ENCODE measurements at places on chromosomes 12 and 14.

DNA sequence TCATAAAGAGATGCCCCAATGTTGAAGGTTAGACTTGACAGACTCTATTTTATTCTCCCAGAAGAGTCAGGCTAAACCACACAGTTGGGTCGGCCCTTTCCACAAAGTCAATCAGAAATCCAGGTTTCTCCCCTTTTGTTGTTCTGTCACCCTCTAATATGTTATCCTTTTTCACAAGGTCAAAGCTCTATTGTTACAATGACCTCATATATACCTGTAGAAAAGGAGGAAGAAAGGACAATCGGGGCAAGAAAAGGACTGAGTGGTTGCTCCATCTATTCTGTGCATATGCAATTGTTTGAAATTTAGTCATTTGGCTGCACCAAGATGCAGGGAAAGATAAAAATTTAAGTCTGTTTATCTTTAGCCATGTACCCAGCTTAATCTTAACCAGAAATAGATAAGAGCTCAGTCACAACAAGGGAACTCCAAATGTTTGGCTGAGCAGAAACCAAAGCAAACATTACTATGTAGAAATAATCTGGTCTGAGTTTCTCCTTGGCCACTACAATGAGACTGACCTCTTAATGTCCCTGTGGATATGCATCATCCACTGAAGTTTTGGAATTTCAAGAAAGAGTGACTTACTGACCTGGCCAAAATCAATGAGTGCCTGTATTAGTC, 503.7 kb downstream of the GALC start:
- no peak for DNase-seq

DNA sequence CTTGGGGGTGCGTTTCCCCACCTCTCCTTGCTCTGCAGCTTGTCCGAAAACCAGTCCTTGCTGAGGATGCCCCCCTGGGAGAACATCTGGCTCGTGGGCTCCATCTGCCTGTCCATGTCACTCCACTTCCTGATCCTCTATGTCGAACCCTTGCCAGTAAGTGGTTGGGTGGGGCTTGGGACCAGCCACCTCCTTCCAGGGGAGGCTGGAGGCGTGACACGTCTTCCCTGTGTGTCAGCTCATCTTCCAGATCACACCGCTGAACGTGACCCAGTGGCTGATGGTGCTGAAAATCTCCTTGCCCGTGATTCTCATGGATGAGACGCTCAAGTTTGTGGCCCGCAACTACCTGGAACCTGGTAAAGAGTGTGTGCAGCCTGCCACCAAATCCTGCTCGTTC, 57.5 kb downstream of the ANAPC7 start:
- no peak for DNase-seq

GRCh38 chr14:96802963-96803362, 5.8 kb downstream of the VRK1 start:
- no peak for DNase-seq

DNA sequence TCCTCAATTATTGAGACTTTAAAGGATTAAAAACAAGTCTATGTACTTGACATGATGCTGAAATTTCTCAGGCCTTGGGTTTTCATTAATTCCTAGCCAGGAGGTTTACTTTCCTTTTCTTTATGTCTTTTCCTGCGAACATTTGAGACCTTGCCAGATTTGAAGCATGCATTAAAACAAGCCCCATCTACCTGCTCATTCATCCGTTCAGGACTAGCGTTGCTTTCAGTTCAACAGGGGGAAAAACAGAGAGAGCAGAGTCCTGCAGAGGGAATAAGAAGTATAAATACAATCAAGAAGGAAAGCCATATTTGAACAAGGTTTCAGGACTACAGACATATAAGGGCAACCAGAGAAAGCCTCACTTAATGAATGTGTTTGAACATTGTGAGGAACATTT, 542.4 kb downstream of the DIO2 start:
- no peak for DNase-seq

DNA sequence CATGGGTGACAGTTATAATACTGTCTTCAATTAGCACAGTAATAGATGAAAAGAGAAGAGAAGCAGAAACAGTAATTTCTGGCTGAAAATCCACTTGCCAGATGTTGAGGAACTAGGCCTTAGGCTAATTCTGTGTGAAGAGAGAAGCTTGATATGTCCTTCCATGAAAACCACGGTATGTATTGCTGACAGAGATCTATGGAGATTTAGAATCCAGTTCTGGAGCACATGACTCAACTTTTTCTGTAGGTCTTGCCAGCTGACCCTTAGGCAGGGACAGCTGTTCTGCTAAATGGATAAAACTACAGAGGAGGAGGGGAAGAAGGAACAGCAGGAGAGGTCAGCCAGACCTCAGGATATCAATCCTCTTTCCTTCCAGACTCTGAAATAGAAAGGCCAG, 211.5 kb downstream of the PRKD1 start:
- no peak for DNase-seq

DNA sequence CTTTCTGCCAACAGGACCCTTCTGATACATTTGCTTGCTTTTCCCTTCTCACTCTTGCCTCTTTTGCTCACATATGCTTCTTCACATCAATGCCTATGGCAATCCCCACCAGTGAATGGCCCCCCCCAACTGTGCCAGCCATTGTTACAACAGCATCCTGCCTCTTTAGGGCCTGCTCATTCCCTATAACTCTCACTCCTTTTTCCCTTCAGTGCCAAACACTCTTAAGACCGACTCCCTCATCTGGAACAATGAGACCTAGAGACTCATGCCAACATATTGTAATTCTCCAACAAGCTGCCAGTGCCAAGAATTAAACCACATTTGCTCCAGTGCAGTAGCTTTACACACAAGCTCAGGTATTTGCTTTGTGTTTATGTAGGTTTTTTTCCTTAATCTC, 189.0 kb downstream of the SOX5 start:
- DNase-seq = no peak

DNA sequence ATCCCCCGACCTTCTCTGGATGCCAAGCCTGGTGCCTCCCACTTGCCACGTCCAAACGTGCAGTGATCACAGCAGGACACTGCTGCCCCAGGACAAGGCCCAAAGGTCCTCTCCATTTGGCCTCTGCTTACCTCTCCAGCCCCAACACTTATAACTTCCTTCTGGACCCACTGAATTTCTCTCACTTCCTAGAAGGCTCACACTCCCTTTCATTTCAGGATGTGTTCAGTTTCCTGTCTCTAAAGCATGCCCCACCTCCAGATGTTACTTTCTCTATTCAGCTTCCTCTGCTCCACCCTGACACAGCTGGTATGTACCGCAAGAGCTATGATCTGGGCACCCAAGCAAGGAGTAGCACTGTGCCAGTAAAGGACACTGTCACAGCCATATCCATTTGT, 33.0 kb downstream of the CDKL1 start:
- DNase-seq = peak; percentile 48

GRCh38 chr14:79972230-79972629, 239.1 kb downstream of the DIO2 start:
- no peak for DNase-seq

GRCh38 chr14:36027354-36027753, 149.2 kb downstream of the PTCSC3 start:
- no peak for DNase-seq

DNA sequence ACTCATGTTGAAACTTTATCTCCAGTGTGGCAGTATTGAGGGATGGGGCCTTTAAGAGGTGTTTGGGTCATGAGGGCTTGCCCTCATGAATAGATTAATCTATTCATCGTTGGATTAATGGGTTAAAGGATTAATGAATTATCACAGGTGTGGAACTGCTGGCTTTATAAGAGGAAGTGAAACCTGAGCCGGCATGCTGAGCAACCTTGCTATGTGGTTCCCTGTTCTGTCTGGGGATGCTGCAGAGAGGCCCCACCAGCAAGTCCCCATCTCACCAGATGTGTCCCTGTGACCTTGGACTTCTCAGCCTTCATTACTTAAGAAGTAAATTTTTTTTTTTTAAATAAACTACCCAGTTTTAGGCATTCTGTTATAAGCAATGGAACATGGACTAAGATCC, 109.6 kb downstream of the DYRK2 start:
- no peak for DNase-seq

GRCh38 chr12:15852383-15852782, 29.8 kb upstream of the STRAP start:
- no peak for DNase-seq

DNA sequence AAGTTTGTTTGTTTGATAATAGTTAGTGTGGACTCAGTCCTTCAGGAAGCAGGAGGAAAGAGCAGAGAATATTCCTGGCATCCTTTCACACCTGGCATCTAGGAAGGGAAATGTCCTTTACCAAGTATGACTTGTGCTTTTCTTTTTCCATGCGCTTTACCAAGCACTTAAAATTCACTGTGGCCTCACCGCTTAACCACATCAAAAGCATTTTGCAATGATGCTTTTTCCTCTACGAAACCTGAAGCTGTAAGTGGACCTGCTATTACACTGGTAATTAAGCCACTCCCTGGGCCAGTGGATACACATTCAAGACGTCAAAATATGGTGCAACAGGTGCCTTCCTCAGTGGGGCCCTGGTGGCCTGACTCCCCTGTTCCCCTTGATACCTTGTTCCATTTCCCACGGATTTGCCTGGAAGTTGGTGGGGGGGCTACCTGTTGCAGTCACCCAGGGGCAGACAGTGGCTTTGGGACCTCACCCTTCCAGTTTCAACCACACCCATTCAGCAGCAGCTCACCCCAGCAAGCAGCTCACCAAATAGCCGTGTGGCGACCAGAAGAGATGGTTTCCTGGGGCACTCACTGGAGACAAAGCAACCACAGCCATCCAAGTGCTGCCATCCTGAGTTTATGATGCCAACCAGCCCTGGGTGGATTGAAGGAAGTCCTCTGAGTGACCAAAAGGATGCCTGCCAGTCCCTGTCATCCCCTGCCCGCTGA, 14.2 kb upstream of the FZD10 start:
- DNase-seq = no peak

DNA sequence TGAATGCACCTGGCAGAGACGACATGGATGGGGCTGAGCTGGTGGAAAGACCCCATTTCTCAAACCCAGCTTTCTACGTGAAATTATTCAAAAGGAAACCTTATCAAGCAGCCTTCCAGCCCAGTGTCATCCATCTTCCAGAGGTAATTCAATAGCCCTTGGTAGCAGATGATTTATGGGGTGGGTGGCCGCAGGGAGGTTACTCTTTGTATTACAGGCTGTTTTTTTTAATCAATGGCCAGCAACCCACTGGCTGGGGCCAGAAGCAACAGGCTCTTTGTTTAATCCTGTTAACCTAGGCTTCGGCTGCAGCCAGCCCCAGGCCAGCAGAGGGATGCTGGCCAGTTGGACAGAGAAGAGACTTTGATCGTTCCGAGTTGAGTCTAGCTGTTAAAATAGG, 139.8 kb upstream of the SRRM4 start:
- DNase-seq = no peak

DNA sequence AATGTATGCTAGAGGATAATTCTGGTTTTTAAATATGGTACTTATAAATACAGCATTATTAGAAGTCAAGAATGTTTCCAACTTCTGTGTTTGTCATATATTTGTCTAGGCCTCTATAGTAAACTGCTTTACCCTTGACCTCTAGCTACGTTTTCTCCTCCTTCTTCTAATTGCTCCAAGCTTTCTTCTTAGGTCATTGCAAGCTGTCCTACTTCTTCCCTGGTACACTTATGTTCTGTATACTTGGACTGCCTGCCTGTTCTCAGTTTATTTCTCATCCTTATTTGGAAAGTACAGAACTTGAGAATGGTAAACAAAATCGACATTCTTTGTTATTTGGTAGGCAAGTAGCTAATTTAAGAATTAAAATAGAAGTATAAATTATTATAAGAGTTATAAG, 23.9 kb upstream of the ATP2B1 start:
- no peak for DNase-seq

- no peak for DNase-seq
Observed at GRCh38 chr12:104132351-104132956, 5.6 kb downstream of the NFYB start.

GRCh38 chr12:93137656-93138612, 208.8 kb upstream of the EEA1 start:
- DNase-seq = peak; percentile 43

DNA sequence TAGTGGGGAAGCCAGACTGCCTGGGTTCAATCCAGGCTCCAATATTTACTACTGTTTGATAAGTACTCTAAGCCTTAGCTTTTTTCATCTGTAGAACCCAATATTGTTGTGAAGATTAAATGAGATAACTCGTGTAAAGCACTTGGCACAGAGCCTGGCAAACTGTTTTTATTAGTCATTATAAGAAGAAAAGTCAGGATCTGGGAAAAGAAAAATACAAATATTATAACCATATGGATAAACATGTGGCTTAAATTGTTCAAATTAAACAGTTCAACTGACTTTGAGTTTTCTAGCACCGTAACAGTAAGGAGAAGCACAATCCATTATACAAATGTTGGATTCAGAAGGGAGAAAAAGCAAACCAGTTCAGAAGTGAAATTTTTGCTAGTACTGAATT, 22.0 kb upstream of the CDK17 start:
- DNase-seq = no peak

- no peak for DNase-seq
Observed at GRCh38 chr12:57439762-57440266, 5.2 kb downstream of the INHBC start.

- DNase-seq = no peak
Observed at GRCh38 chr12:51348116-51348515, 1.6 kb upstream of the CELA1 start.

DNA sequence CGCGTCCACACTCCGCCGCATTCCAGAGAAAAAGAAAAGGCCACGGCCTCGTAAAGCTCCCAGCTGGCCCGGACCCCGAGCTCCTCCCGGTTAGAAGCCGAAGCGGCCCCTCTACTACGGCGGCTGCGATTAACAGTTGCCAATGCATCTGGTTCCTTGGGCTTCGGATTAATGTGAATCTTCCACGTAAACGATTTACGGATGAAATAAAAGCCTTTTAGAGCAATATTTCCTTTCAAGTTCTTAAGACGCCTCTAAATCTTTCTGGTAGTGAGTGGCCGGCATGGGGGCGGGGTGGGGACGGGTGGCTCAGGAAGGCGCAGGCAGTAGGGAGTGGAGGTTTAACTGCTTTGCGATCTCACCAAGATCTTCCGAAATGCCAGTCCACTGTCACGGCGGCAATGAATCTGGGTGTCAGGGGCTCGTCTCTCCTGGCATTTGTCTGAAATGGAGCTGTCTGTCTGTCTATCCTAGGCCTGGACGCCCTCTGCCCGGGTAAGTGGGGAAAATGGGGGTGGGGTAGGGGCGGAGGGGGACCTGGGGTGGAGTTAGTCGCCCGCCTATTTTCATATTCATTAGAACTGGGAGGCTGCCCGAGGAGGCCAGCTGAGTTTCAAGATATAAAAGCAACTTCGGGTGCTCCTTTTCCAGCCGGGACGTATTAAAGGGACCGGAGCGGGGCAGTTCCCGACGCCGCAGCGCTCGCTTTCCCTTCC, 413 bp upstream of the ALX1 start:
- DNase-seq = no peak
